ENCODE measurements at places on chromosomes 13 and 19.

GRCh38 chr19:55353356-55353802 is 1.1 kb downstream of the COX6B2 start:
- no peaks in the 10 kb centered on the region for H3K36me3 ChIP-seq
- no peak for DNase-seq
- H3K27me3 ChIP-seq = peaks cover 13% of the 10 kb centered on the region
- peak overlapping the region; percentile 70 for H3K4me3 ChIP-seq
- peaks cover 19% of the 10 kb centered on the region for H3K4me1 ChIP-seq

DNA sequence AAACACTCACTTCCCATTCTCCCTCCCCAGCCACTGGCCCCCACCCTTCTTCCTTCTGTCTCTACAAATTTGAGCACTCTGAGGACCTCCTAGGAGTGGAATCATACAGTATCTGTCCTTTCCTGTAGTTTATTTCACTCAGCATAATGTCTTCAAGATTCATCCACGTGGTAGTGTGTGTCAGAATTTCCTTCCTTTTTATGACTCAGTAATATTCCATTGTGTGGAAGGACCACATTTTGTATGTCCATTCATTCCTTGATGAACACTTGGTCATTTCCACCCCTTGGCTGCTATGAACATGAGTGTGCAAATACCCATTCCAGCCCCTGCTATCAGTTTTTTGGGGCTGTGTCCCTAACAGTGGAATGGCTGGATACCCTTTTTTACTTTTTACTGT is 9.8 kb downstream of the KLF2 start:
- no peaks in the 10 kb centered on the region for H3K27me3 ChIP-seq
- no peak overlapping the region for H3K4me3 ChIP-seq
- no peak for DNase-seq

DNA sequence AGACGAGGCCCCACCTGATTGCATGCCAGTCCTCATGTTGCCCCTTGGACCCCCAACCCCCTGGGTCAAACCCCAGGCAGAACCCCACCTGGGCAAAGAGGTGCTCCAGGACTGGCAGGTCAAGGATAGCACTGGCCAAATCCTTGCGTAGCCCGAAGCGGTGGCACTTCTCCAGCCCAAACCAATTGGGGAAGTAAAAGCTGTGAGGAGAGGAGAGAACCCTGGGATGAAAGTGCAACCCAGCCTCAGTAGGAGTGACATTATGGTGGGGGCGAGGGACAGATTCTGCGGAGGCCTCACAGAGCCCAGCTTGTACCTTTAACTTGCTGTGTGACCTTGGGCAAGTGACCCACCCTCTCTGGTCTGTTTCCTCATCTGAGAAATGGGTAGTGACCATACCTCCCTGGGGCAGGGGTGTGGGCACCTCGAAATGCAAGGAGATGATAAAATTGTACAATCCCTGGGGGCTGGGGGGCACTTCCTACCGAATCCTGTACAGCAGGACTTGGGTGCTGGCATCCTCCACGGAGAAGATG is 4.4 kb downstream of the JAK3 start:
- no peak overlapping the region for H3K27ac ChIP-seq
- H3K4me3 ChIP-seq = peak overlapping the region; percentile 69
- no peaks in the 10 kb centered on the region for H3K36me3 ChIP-seq

DNA sequence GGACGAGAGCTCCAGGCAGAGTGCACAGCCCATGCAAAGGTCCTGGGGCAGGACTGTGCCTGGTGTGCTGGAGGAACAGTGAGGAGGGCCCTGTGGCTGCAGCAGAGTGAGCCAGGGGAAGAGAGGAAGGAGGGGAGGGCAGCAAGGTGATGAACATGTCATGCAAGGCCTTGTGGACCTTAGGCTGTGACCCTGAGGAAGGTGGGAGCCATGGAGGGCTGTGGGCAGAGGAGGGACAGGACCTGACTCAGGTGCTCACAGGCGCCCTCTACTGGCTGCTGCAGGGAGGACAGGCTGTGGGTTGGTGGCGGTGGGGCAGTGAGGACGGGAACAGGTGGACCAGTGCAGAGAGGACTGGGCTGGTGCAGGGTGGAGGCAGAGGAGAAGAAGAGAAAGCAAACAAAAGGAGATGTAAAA is 170.3 kb downstream of the PTPRS start:
- no peak for DNase-seq
- no peaks in the 10 kb centered on the region for H3K27me3 ChIP-seq
- H3K36me3 ChIP-seq = no peaks in the 10 kb centered on the region

GRCh38 chr19:307111-307531 is 15.9 kb upstream of the PLPP2 start:
- H3K4me3 ChIP-seq = no peak overlapping the region
- H3K4me1 ChIP-seq = no peaks in the 10 kb centered on the region
- DNase-seq = no peak
- H3K36me3 ChIP-seq = peaks cover 32% of the 10 kb centered on the region

DNA sequence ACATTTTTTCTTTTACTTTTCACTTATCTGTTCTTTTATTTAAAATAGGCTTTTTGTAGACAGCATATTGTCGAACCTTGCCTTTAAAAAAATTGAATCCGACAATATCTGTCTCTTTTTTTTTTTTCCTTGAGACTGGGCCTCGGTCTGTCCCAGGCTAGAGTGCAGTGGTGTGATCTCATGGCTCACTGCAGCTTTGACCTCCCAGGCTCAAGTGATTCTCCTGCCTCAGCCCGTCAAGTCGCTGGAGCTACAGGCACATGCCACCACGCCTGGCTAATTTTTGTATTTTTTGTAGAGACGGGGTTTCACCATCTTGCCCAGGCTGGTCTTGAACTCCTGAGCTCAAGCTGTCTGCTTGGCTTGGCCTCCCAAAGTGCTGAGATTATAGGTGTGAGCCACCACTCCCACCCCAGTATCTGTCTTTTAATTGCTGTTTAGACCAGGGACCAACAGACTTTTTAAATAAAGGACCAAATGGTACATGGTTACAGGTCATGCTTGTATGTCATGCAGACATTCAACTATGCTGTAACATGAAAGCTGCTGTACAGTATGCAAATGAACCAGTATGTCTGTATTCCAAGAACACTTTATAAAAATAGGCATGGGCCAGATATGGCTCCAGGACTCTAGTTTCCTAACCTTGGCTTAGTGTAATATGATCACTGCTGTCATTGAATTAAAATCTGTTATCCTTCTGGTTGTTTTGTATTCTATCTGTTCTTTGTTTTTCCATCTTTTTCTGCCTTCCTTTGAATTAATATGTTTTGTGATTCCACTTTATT is 80.3 kb downstream of the GJA3 start:
- no peak overlapping the region for H3K27ac ChIP-seq
- no peak overlapping the region for H3K4me3 ChIP-seq
- H3K4me1 ChIP-seq = no peaks in the 10 kb centered on the region
- peaks cover 44% of the 10 kb centered on the region for H3K36me3 ChIP-seq
- H3K27me3 ChIP-seq = no peaks in the 10 kb centered on the region

DNA sequence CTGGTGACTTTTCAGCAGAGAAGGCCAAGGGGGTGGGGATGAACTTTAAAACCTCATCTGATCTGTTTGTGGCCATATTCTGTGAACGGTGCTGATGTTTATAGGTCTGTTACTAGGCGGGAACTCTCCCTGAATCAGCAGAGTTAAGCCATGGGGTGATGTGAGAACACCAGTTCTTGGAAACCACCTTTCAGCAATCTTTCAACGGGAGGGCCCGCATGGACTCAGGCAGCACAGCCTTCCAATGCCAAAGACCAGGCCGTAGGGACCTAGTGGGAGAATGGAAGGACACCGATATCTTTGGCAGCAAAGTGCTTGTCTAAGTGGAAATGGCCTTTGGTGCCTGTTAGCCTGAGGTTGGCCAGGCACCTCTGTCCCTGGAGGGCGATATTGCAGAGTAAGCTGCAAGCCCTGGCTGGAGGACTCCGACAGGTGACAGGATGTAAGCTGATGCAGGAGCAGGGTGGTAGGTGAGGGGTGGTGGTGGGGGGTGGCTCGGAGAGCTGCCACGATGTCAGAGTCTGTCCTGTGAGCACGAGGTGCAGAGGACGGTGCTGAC is 57.0 kb downstream of the ERCC5 start:
- H3K4me1 ChIP-seq = peaks cover 26% of the 10 kb centered on the region
- H3K4me3 ChIP-seq = no peak overlapping the region
- H3K36me3 ChIP-seq = peaks cover 5% of the 10 kb centered on the region
- H3K27ac ChIP-seq = no peak overlapping the region

GRCh38 chr19:18232540-18233223 is 6.4 kb upstream of the PDE4C start:
- H3K4me3 ChIP-seq = no peak overlapping the region
- DNase-seq = no peak
- peaks cover 42% of the 10 kb centered on the region for H3K27me3 ChIP-seq

- no peaks in the 10 kb centered on the region for H3K4me1 ChIP-seq
- H3K27ac ChIP-seq = no peak overlapping the region
- no peak for DNase-seq
Observed at GRCh38 chr13:58594747-58595600, 963.4 kb downstream of the PCDH17 start.

GRCh38 chr13:52454459-52454819 is 839 bp upstream of the CKAP2 start:
- H3K36me3 ChIP-seq = peaks cover 10% of the 10 kb centered on the region
- DNase-seq = peak; percentile 60
- peak overlapping the region; percentile 93 for H3K27ac ChIP-seq

GRCh38 chr19:23771761-23772674 is 13.3 kb upstream of the ZNF681 start:
- no peak for DNase-seq
- no peak overlapping the region for H3K27ac ChIP-seq

DNA sequence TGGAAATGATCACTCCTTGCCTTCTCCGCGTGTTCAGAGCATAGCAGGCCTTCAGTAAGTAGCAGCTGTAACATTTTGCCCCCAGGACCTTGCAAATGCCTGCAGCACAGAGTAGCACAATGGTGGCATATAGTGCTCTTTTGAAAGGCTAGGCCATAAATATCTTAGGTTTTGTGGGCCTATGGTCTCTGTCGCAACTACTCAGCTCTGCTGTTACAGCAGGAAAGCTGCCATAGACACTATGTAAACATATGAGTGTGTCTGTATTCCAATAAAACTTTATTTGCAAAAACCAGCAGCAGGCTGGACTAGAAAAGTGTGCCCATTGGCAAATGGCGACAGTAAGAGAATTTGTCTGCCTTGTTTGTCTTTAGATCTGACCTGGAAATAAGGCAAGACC is 9.4 kb downstream of the ITPKC start:
- peaks cover 94% of the 10 kb centered on the region for H3K36me3 ChIP-seq
- DNase-seq = no peak
- no peak overlapping the region for H3K4me3 ChIP-seq
- no peaks in the 10 kb centered on the region for H3K27me3 ChIP-seq
- no peak overlapping the region for H3K27ac ChIP-seq

DNA sequence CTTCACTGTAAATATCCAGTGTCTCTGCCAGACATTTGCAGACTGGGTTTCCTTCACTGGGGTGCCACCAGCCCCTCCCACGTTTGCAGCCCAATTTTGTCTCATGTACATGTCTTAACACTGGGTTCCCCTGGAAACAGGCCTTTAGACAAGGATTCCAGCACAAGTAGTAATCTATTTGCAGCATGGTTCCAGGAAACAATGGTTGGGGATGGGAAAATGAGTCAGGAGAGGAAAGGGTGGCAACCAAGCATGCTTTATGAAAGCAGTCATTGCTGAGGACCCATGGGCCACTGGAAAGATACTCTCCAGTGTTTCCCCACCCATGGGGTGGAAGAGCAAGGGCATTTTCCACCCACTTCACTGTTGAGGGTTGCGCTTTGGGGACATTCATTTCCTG is 53.6 kb upstream of the FARP1 start:
- DNase-seq = no peak
- H3K4me3 ChIP-seq = no peak overlapping the region
- no peaks in the 10 kb centered on the region for H3K36me3 ChIP-seq
- no peak overlapping the region for H3K27ac ChIP-seq

GRCh38 chr13:101838323-101838722 is 385.8 kb downstream of the ITGBL1 start:
- H3K36me3 ChIP-seq = no peaks in the 10 kb centered on the region
- no peak overlapping the region for H3K27ac ChIP-seq
- H3K27me3 ChIP-seq = peaks cover 61% of the 10 kb centered on the region
- H3K4me1 ChIP-seq = peaks cover 5% of the 10 kb centered on the region
- H3K4me3 ChIP-seq = no peak overlapping the region

All from MCF 10A (cell line).